ENCODE measurements at places on chromosomes 7 and 10.

DNA sequence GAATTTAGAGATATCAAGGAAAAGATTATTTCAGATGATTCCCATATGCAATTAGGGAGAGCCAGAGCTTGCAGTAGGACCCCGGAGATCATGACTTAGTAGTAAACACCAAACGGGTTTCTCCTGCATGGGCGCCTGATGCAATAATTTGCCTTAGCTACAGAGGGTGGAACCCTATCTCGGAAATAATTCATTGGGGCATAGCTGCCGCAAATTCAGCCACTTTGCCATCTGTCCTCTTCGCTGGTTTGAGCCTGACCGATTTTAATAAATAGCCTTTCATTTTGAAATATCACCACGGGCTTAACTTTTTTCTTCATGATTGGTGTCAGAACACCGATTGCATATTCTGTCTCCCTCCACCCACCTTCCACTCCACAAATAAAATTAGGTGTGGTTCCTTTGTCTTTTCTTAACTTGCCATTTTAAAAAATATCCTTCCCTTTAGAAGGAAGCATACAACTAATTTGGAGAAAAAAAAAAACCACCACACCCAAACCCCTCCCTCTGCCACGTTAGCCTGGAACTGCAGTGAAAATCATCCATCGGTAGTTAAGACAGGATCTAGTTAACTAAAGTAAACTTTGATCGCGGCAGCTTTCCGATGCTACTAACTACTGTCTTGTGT, 1.4 kb downstream of the GARS1 start:
- DNase-seq, result no peak

DNA sequence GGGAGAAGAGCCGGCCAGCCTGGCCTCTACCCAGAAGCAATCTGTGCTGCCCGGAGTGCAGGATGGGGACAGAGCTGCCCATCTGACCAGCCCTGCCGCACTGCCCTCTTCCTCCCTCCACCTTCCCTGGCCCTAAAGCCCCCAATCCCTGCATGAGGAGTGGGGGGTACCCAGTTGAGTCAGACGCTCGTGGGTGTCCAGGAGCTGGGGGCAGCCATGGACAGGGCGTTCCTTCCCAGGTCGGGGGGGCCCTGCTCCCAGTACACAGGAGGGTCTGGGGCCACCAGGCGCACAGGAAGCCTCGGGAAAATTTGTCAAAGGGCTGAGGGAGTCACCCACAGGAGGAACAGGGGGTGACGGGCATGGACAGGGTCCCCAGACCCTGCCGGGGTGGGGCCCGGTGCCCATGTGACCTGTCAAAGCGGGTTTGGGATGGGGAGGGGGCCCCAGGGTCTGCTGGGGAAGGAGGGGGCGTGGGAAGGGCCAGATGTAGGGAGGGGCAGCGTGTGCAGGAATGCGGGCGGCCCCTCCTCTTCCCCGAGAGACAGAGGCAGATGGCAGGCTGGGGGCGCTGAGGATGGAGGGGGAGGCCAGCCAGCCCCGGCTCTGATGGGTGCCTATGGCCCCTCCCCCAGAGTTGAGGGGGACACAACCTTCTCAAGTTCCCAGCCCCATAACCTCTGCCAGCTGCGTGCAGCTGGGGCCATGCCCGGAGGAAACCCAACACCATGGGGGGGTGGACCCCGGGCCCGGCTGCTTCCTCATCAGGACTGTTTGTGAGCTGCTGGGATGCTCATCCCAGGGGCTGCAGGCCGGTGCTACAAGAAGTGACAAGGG, 21.5 kb upstream of the GRIFIN start:
- no peak for DNase-seq

DNA sequence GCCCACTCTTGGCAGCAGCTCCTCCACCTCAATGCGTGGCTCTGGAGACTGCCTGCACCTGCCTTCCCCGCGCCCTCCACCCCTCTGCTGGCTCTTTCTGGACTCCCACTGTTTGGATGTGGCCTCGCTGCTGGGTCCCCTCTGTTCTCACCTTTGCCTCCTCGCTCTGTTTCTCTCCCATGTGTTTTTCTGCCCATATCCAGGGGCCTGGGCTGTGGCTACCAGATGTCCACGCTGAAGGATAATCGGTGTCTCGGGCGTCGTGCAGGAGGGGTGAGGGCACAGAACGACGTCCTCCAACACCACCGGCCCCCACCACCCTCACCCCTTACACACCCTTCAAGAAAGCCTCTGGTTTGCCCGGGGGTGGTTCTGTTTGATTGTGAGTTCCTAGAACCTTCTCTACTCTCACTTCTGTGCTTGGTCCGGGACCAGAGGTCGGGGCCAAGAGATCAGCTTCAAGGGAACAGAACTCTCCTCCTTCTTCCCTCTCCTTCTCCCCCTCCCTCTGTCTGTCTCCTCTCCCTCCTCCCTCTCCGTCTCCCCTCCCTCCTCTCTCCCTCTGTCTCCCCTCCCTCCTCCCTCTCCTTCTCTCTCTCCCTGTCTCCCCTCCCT, 31.7 kb downstream of the AP5Z1 start:
- DNase-seq, result no peak

GRCh38 chr7:41942468-41943093, 239.7 kb upstream of the INHBA start:
- no peak for DNase-seq

DNA sequence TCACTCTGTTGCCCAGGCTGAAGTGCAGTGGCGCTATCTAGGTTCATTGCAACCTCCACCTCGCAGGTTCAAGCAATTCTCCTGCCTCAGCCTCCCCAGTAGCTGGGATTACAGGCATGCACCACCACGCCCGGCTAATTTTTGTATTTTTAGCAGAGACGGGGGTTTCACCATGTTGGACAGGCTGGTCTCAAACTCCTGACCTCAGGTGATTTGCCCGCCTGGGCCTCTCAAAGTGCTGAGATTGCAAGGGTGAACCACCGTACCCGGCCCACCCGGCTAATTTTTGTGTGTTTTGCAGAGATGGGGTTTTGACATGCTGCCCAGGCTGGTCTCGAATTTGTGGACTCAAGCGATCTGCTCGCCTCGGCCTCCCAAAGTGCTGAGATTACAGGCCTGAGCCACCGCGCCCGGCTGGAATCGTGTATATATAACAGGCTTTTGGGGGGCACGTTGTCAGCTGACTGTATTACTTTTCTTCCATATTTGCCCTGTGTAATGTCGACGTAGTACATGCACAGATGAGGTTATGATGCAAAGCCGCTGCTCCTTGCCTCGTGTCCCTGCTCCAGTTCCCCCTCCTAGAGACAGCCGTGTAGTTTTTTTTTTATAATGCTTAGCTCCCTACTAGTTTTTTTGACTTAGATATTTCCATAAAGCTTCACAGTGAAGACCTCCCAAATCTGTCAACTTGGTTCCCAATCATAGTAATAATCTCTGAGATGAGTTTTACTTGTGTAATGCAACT, 883 bp upstream of the TRA2A start:
- no peak for DNase-seq

- DNase-seq, result no peak
These were observed 55.4 kb downstream of the LANCL2 start for GRCh38 chr7:55420530-55420929.

DNA sequence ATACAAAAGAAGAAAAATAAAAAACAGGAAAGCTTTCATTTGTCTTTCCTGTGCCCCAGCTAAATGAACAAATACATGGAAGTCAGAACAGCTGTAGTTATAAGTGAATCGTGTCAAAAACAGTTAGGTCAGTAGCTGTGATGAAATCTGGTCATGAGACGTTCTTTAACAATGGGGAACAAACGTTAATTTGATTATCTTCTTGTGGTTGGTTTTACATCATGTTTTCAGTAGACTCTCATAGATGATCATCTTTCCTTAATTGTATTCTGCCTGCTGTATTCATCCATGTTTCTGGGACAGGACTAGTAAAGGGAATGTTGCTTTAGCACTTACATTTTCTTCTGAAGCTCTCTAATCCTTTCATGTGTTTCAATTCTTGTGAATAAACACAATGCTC, 97.0 kb downstream of the PCLO start:
- no peak for DNase-seq

DNA sequence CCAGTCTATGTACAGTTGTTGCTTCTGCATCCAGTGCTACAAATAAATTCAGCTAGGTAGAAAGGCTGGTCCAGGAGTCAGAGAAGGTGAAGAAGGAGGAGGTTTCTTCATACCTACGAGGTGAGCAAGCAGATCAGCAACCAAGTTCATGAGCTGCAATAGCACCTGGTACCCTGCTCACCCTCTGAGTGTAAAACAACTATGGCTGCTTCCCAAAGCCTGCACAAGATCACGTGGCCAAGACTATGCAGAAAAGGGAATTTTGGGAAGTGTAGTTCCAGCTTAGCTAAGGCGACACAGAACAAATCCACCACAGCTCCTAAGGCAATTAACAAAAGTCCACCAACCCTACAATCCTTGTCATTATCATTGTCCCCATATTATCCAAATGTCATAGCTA, 95.9 kb upstream of the AUTS2 start:
- no peak for DNase-seq

DNA sequence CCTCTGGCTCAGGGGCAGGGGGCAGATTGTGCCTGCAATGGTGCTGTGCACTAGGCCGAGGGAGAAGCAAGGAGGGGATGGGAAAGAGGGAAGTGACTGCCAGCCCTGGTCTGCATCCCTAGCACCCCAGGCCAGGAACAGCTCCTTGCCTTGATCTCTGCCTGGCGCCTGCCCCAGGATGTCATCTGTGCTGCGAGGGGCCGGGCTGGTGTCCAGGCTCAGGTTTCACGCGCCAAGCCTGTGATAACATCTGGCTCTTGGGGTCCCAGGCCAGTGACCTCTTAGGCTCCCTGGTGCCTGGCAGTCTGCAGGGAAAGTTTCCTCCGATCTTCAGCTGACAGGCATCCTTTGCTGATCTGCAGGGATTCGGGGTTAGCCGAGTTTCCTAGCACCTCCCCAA, 193.5 kb upstream of the GPR26 start:
- DNase-seq, result no peak

- no peak for DNase-seq
These were observed 182.3 kb downstream of the NPSR1 start for GRCh38 chr7:34840176-34840785.

All from GM12891 (cell line).